Vagina (tissue), 2 donors: ENCODE measurements at places on chromosomes 1 and 21. TPM values are rescaled to one million over a fixed set of nuclear protein-coding genes. Genes with fewer than 3 reads are reported as not detected.

GRCh38 chr1:28111157-28111556, 22.7 kb upstream of the EYA3 start:
- no peak overlapping the region for H3K4me3 ChIP-seq
- no peaks in the 10 kb centered on the region for H3K36me3 ChIP-seq
- H3K27ac ChIP-seq: no peak overlapping the region
- no peak for DNase-seq

DNA sequence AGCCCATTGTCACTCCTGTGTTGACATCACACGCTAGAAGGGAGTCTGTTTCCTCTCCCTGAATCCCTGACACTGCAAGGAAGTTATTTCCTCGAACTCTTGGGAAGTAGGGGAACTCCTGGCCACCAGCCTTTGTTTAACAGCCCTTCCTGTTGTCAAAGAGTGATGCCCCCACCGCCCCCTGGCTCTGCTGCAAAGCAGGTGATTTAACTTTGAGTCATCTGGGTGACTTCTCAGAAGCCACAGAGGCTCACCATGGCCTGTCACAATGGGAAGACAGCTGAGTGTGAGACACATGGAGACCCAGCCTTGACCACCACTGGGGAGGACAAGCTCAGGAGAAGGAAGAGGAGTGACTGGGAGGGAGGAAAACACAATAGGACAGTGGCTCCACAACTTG, 182.8 kb downstream of the PSMG1 start:
- H3K4me3 ChIP-seq: no peak overlapping the region
- no peaks in the 10 kb centered on the region for H3K27me3 ChIP-seq
- H3K27ac ChIP-seq: peak overlapping the region; percentile 41
- no peak for DNase-seq
- H3K4me1 ChIP-seq: peaks cover 18% of the 10 kb centered on the region

GRCh38 chr1:245512181-245512888, 357.6 kb downstream of the KIF26B start:
- H3K27me3 ChIP-seq: no peaks in the 10 kb centered on the region
- H3K36me3 ChIP-seq: no peaks in the 10 kb centered on the region
- H3K4me1 ChIP-seq: peaks cover 12% of the 10 kb centered on the region
- H3K27ac ChIP-seq: no peak overlapping the region

GRCh38 chr1:36951761-36952160, 82.6 kb downstream of the GRIK3 start:
- H3K4me3 ChIP-seq: no peak overlapping the region
- H3K27me3 ChIP-seq: no peaks in the 10 kb centered on the region
- no peak for DNase-seq

The ITLN2 gene
- 2.0 TPM for total RNA-seq

The PAQR6 gene
- 2.0 TPM for total RNA-seq
